Left ventricle myocardium superior (tissue), 1 donor: ENCODE measurements at places on chromosomes 3 and 15.

GRCh38 chr3:138686771-138687221, 78.2 kb downstream of the FAIM start:
- DNase-seq: no peak

DNA sequence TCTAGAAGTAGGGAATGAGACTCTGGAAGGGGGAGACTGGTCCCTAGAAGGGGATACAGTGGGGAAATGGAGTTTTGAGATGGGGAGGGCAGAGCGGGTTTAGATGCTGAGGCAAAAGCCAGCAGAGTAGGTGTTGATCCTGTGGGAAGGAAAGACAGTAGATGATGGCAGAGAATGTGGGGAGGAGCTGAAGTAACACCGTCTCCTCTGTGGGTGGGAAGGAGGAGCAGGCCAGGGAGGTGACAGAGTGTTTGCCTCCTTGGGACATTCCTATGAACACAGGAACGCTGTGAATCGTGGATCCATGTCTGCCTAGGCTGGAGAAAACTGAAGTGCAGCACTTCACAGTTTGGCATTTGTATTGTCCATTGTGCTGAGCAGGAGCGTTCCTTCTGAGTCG, 20.4 kb downstream of the GRK7 start:
- no peak for DNase-seq

DNA sequence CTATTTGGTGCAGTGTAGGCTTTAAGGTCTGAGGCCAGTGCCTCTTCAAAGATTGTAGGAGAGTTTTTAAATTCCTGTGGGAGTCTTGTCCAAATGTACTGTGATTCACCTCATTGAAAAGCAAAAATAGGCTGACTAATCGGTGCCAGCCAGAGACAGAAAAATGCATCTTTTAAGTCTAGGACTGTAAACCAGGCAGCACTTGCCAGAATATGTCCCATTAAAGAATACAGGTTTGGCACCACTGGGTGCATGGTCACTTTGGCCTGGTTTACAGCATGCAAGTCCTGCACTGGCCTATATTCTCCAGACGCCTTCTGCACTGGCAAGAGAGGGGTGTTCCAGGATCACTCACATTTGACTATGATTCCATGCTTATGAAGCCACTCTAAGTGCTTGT, 20.3 kb upstream of the NOX5 start:
- DNase-seq: no peak

- DNase-seq: no peak
Measured at GRCh38 chr3:143095813-143096212, 23.8 kb upstream of the CHST2 start.

GRCh38 chr3:126021702-126022101, 52.7 kb downstream of the ROPN1B start:
- no peak for DNase-seq

GRCh38 chr15:69194854-69195253, 34.4 kb downstream of the GLCE start:
- DNase-seq: no peak
